Effector memory CD8-positive, alpha-beta T cell (primary cell): ENCODE measurements at places on chromosomes 1 and 21.
A peak's percentile ranks its signal among the peaks of the same experiment; 100 is the strongest.

DNA sequence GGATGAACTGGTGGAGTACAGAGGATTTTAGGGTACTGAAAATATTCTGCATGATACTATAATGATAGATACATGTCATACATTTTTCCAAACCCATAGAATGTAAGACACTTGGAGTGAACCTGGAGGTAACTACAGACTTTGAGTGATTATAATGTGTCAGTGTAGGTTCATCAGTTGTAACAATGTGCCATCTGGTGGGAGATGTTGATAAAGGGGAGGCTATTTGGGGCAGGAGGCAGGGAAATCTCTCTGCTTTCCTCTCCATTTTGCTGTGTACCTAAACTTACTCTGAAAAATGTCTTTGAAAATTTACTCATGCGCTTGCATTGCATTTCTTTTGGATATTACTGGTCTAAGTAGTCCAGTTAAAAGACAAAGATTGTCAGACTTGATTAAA lies 35.2 kb downstream of the PTBP2 start:
- no peak for DNase-seq

GRCh38 chr1:217895841-217896240 lies 264.7 kb downstream of the SPATA17 start:
- no peak for DNase-seq

DNA sequence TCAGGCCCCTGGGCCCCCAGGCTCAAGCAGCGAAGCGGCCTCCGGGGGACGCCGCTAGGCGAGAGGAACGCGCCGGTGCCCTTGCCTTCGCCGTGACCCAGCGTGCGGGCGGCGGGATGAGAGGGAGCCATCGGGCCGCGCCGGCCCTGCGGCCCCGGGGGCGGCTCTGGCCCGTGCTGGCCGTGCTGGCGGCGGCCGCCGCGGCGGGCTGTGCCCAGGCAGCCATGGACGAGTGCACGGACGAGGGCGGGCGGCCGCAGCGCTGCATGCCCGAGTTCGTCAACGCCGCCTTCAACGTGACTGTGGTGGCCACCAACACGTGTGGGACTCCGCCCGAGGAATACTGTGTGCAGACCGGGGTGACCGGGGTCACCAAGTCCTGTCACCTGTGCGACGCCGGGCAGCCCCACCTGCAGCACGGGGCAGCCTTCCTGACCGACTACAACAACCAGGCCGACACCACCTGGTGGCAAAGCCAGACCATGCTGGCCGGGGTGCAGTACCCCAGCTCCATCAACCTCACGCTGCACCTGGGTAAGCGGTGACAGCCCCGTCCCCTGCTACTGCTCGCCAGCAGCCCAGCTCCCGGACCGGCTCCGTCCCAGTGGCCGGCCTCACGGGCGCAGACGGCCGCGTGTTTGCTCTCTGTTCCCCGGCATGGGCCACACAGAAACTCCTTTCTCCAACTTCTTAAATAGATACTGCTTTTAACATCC lies 539 bp downstream of the LAMC1 start:
- DNase-seq: no peak

DNA sequence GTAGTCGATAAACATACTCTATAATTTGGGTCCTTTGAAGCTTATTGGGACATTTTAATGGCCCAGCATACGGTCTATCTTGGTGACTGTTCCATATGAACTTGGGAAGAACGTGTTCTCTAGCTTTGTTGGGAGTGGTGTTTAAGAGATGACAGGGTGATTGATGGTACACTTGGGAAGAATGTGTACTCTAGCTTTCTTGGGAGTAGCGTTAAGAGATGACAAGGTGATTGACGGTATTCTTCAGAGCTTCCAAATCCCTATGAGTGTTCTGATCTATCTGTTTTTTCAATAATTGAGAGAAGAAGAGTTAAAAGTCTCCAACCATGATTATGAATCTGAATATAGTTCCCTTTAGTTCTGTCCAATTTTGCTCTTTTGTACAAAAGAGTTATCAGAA lies 9.4 kb downstream of the NPHP4 start:
- DNase-seq: no peak

DNA sequence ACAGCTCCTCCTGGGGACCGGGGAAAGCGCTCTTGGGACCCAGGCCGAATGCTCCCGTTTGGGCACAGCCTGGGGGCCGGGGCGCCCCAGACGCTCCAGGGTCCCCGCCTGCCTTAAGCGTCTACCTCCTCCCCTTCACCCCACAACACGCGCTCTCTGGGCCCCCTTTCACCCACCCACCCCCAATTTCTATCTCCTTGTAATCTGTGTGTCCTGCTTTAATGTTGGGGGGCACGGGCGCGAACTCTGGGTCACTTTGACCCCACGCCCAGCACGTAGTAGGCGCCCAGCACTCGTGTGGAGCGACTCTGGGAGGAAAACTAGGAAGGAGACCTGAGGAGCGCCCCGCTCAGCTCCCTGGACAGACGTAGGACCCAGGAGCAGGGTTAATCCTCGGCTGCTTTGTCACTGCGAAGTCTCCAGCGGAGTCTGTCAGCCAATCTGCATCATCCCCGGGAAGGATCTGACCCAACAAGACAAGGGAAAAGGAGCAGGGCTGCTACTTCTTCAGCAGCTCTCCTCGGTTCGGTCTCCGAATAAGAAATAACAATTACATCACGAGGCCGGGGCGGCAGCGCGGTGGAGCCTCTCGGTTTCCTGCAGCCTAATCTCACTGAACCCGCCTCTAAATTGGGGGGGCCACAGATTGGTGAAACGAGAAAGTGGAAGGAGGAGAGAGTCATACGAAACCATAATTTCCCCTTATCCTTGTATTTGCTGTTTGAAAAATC lies 757 bp upstream of the NRIP1 start:
- DNase-seq: peak; percentile 74

GRCh38 chr1:47911892-47912291 lies 85.3 kb downstream of the TRABD2B start:
- no peak for DNase-seq

DNA sequence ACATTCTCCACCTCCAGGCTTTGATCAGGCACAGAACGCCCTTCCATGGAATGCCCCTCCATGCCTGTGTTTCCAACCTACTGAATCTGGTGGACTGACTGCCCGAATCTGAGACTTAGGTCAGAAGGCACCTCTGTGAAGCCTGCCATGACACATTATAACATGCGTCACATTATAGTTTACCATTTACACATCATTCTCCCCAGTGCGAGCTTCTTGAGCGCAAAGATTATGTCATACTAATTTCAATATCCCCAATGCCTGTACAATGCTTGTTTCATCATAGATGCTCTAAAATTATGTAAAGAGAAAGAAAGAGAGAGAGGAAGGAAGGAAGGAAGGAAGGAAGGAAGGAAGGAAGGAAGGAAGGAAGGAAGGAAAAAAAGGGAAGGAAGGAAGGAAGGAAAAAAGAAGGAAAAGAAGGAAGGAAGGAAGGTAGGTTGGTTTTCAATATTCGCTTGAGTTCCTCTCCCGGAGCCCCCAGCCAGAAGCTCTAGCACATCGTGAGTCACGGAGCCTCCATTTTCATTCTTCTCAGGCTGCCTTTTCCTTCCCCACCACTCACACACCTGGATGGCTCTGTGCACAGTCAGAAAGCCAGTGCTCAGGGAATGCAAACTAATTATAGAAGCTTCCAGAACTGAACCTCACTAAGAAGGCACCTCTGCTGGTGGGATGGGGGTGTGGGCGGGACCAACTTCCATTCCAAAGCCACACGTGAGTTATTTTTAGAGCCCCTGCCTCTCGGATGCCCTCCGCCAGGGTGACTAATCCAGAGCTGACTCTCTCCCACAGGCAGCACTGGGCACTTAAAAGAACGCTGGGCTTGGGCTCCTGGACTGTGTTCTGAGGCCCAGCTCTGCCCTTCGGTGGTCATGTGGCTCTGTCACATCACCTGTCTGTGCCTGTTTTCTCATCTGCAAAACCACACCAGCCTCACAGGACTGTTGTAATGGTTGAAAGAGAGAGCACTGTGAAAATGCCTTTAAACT lies 27.4 kb downstream of the LAMB3 start:
- no peak for DNase-seq

GRCh38 chr1:113854234-113854633 lies 17.3 kb downstream of the PTPN22 start:
- no peak for DNase-seq

GRCh38 chr1:116276532-116276931 lies 96.5 kb upstream of the ATP1A1 start:
- no peak for DNase-seq

DNA sequence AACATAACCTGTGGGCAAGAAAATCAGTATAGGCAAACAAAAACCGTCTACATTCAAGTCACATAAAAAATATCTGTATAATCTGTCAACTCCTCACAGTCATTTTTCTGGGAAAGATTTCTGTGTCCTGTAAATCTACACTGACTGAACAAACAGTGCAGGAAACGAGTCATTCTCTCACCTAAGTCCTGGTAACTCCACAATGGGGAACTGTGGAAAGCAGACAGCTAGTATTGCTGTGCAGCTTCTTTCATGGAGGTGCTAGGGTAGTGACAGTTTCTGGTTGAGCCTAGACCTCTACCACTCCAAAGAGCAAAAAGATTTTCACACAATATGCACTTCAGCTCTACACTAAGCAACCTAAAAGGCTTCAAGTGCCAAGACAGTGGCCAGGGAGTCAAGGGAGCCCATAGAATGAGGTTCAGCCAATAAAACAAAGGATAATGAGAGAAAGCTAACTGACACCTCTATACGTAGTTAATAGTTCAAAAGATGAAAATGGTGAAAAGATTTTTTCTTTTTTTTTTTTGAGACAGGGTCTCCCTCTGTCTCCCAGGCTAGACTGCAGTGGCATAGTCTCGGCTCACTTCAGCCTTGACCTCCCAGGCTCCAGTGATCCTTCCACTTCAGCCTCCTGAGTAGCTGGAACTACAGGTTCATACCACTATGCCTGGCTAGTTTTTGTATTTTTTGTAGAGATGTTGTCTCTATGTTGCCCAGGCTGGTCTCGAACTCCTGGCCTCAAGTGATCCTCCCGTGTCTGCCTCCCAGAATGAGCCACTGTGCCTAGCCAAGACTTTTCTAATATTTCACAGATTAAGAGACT lies 5.5 kb downstream of the PTP4A2 start:
- no peak for DNase-seq

- no peak for DNase-seq
Measured at GRCh38 chr1:37237948-37238347, 203.6 kb upstream of the GRIK3 start.

- DNase-seq: no peak
Measured at GRCh38 chr21:39388811-39389155, 39.9 kb upstream of the HMGN1 start.

DNA sequence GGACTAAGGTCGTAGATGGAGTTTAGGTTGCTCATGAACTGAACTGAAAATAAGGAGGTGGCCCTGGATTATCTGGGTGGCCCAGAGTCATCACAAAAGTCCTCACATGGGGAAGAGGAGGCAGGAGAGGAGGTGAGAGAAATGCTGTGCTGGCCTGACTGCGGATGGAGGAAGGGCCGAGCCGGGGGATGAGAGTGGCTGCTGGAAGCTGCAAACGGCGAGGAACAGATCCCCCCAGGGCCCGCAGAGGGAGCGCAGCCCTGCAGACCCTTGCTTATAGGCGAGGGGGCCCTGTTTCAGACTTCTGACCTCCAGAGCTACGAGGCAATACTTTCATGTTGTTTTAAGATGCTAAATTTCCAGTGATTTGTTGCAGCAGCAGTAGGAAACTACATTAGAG lies 102.7 kb upstream of the C1orf174 start:
- DNase-seq: no peak

- no peak for DNase-seq
Measured at GRCh38 chr1:223771814-223772770, 59.8 kb downstream of the CAPN2 start.
